EH (cell line): ENCODE measurements at places on chromosomes 6 and 20.

DNA sequence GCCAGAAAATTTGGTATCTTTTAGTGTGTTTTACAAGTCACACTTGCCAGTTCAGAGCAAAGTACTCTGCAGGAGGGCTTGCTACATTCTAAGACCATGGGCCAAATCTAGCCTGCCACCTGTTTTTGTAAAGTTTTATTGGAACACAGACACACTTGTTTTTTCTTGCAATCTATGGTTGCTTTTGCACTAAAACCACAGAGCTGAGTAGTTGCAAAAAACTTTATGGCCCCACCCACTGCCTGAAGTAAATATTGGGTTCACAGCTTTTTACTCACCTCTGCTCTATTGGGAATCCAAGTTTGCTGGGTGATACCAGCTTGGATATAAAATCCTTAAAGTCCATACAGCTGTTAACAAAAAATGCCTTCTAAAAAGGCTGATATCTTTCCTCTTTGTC is 109.0 kb downstream of the ZFP64 start:
- DNase-seq: no peak

DNA sequence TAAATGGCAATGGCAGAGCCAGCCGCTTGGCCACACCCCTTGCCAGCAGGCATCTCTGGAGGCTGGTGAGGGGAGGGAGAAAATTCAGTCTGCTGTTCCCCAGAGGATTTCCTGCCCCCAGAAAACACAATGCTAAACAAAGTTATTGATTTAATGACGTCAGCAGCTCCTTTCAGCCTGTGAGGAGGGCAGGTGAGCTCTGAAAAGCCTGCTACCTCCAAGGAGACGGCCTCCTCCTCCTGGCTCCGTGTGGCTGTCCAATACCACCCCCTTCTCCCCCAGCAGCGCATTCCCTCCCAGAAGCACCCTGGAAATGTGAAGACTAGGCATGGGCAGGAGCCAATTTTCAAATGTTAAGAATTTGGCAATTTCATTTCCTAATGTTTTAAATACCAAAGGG is 393.1 kb downstream of the ZFAND3 start:
- DNase-seq: peak; percentile 11

GRCh38 chr6:168265394-168265793 is 54.2 kb downstream of the DACT2 start:
- no peak for DNase-seq

DNA sequence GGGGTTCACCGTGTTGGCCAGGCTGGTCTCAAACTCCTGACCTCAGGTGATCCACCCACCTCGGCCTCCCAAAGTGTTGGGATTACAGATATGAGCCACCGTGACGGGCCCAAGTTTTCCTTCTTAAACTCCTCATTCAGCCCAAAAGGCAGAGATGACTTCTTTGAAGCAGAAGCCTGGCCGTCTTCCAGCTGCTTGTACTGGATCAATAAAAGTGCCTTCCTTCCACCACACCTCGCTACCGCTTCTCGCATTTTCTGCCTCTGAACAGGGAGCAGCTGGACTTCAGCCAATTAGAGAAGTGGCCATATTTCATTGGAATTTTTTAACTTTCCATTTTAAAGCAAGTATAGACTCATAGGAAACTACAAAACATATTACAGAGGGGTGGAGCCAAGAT is 241.1 kb downstream of the PREX1 start:
- DNase-seq: no peak

GRCh38 chr20:22745194-22745500 is 160.8 kb upstream of the FOXA2 start:
- no peak for DNase-seq

DNA sequence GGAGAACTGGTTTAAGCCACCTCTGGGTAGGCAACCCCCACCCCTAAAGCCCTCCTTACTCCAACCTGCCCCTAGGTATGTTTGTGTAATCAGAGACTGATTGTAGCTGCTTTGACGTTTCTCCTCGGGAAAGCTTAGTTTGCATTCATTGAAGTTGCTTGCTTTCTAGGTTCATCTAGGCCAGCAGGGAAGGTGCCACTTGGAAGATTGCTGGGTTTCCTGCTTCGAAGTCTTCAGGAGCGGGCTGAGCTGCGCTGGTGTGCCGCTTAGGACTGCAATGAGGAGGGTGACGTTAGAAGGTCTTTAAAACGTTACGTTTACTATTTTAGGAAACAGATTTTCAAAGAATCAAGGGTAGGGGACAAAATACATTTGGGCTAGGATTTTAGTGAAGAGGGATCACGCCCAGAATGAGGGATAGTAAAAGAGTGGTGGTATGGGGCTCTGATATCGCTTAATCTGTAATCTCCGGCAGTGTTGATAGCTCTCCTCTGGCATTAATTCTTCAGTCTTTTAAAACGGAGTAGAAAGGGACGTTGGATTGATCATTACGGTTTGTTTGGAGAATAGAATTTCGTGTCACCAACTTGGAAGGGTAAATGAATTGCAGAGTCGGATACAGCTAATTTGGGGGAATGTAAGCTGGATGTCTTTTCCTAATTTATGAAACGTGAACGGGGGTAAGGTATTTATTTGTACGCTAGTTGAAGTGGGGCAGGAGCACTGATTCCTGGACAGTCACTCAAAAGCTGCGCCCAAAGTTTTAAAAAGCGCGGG is 92.6 kb upstream of the PRDM1 start:
- peak; percentile 62 for DNase-seq

GRCh38 chr6:85498596-85499258 is 48.8 kb downstream of the NT5E start:
- peak; percentile 18 for DNase-seq

- no peak for DNase-seq
Observed at GRCh38 chr20:5586720-5587119, 163.5 kb upstream of the SHLD1 start.

- DNase-seq: peak; percentile 32
Observed at GRCh38 chr6:22605736-22606135, 36.4 kb downstream of the HDGFL1 start.

DNA sequence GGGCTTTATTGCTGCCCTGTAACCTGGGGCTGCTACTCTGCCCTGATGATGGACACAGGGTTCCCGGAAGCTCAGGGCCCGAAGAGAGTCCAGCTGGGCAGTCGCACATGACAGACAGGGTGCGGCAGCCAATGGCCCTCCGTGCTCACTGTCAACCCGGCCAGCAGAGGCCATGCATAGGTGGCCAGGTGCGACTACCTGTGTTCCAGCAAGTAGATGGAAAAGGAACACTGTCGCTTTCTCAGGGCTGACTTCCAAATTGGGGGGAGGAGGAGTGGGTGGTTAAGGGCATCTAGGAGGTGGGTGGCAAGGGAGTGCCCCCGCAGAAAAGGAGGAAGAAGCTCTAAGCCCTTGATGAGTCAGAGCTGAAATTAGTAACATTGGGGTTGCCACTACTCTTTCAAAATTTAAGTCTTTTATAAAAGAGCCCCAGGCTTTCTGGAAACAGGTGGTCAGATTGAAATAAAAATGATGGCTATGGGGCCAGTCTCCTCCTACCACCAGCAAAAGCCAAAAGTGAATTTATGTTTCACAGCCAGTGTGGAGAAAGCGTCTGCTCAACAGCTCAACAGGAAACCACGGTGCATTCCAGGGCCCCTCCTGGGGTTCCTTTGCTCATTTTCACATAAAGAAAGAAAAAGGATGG is 2.3 kb upstream of the RAMACL start:
- peak; percentile 85 for DNase-seq

GRCh38 chr20:44997668-44998067 is 31.4 kb downstream of the STK4 start:
- DNase-seq: no peak

GRCh38 chr20:45459606-45460005 is 9.9 kb upstream of the WFDC2 start:
- DNase-seq: no peak

- DNase-seq: peak; percentile 69
Observed at GRCh38 chr6:41689171-41690008, 46.0 kb downstream of the TFEB start.

GRCh38 chr6:17219098-17219497 is 62.1 kb upstream of the RBM24 start:
- no peak for DNase-seq

DNA sequence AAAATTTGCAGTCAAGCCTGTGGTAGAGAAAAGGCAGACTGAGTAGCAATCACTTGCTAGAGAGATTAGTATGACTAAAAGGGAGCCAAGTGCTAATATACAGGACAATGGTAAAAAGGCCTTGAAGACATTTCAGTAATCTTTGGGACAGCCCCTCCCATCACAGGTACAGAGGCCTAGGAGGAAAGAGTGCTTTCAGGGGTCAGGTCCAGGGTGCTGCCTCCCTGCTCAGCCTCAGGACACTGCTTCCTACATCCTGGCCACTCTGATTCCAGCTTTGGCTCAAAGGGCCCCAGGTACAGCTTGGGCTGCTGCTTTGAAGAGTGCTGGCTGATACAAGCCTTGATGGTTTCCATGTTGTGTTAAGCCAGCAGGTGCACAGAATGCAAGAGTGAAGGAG is 543.5 kb downstream of the MMUT start:
- no peak for DNase-seq

- no peak for DNase-seq
Observed at GRCh38 chr20:41951615-41952014, 333.4 kb upstream of the CHD6 start.

- DNase-seq: peak; percentile 43
Observed at GRCh38 chr6:30554962-30555815, 1.1 kb downstream of the GNL1 start.

DNA sequence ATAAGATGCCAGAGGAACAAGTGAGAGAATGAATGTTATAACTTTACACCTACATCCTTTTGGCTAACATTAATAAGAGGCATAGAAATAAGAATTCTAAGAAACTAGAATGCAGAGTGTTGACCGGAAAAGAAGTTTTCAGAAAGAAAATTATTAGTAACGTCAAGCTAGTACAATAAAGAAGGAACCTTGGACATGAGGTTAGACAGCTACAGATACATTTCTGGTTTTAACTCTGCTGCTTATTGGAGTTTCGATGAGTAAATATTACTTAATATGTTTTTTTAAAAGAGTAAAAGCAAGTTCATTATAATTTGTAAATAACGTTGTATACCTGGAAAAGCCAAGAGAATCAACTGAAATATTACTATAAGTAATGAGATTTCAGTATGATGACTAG is 22.7 kb downstream of the TAB2 start:
- DNase-seq: no peak

- DNase-seq: no peak
Observed at GRCh38 chr20:56424931-56425330, 12.9 kb downstream of the CASS4 start.

DNA sequence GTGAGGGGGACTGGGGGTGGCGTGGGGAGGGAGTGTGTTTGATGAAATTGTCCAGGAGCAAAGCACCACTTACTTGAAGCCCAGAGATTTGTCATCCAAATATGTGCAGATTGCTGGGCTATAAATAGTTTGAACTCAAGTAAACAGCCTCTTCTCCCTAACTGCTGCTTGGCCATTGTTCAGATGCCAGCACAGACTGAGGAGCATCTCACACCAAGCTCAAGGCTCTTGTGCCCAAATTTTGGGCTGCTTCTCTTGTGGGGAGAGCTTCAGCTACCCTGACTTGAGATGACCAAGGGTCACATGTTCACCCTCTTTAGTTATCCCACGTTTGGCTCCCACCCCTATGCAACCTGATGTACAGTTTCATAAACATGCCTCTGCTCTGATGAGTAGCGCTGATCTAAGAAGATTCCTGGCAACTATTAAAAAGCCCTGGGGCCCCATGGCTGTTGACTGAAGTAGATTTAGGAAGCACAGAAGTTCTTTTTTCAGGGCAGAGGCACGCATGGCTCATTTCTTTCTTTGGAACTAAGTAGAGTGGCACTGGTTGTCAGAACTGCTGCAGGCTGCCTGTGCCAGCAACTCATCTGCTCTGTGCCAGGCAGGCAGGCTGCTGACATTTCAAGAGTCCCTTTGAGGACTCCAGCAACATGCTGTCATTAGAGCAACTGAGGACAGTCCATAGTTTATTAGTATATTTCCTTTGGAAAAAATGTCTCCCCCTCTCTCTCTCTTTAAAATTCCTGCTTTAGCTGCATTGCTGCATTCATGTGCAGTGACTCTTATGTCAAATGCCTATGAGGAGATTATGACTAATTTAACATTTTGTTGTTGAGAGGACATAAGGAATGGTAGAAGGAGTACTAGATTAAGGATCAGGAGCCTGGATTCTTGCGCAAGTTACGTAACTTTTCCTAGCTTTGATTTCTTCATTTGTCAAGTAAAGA is 9.6 kb upstream of the PKIG start:
- DNase-seq: peak; percentile 97

- DNase-seq: no peak
Observed at GRCh38 chr20:63337786-63338420, 23.2 kb downstream of the CHRNA4 start.

DNA sequence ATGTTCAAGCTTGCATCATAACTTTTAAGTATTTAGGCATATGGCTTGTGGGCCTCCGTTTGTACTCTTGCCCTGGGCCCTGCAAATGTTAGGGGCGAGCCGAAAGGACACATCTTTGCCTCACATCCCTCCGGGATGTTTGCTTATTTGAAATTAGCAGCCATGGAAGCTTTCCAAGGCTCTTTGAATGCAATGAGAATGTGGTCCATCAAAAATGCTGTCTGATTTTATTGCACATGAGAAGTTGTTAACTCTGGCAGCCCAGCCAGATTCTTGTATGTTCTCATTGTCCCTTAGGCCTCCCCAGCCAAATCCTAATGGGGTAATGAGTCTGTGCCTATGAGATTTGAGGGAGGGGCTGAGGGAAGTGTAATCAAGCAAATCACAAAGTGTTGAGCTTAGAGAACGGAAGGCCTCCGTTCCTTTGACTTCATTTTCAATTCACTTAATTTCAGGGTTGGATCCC is 261.2 kb upstream of the MARCKS start:
- peak; percentile 98 for DNase-seq
